ENCODE measurements at places on chromosomes 4 and X.

- DNase-seq: no peak
Measured at GRCh38 chr4:55338486-55338885, 7.6 kb upstream of the SRD5A3 start.

DNA sequence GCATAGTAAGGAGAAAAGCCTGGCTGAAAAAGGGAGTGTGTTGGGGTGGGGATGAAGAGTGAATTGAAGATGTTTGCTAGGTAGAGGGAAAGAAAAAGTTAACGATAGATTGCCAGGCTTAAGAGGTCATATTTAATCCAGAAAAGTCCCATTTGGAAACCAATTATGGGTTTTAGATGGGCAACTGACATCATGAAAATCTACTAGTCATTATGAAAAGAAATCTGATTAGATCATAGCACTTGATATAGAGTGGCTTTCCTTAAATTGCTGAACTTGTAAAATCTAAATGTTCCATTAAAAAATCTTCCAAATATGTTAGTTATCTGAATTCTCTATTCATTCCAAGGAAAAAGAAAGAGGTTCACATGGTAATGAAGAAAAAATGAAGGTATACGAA, 37.5 kb upstream of the IL21 start:
- no peak for DNase-seq

GRCh38 chr4:111712093-111712677, 433.1 kb upstream of the FAM241A start:
- DNase-seq: no peak

GRCh38 chr4:165874791-165875371, 1.8 kb downstream of the TLL1 start:
- peak; percentile 21 for DNase-seq

DNA sequence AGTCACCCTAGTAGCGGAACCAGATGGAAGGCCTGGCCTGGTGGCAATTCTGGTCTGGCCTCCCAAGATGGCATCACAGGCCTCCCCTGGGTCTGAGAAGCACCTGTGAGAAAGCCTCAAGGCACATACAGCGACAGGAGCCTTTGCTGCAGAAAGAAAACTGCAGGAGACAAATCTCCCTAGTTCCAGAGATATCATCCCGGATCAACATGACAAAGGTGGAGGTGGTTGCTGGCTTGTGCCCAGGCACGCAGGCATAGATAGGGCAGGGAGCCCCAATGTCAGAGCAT, 93.6 kb downstream of the BCOR start:
- DNase-seq: no peak

DNA sequence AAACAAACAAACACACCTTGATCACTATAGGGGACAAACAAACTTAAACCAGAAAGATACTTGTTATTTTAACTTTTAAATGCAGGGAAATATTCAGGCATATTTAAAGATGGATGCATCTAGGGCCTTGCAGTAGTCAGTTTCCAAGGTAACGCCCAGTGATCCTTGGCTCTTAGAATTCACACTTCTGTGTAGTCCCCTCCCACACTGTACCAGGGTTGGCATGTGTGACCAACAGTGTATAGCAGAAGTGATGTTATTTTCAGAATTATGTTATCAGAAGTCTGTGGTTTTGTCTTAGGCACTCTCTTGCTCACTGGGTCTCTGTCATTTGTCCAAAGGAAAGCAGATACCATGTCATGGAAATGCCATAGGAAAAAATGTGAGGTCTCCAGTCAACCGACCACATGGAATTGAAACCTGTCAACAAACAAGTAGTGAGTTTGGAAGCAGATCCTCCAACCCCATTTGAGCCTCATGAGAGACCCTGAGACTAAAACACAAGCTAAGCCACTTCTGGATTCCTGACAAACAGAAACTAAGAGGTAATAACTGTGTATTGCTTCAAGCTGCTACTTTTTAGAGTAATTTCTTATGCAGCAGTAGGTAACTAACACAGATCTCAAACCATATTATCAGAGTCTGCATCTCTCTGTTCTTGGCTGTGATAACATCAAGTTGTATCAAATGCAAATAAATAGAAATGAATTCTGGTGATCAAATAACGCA, 670.3 kb downstream of the KCTD8 start:
- no peak for DNase-seq

GRCh38 chr4:5446595-5447226, 261.6 kb downstream of the EVC2 start:
- DNase-seq: no peak

DNA sequence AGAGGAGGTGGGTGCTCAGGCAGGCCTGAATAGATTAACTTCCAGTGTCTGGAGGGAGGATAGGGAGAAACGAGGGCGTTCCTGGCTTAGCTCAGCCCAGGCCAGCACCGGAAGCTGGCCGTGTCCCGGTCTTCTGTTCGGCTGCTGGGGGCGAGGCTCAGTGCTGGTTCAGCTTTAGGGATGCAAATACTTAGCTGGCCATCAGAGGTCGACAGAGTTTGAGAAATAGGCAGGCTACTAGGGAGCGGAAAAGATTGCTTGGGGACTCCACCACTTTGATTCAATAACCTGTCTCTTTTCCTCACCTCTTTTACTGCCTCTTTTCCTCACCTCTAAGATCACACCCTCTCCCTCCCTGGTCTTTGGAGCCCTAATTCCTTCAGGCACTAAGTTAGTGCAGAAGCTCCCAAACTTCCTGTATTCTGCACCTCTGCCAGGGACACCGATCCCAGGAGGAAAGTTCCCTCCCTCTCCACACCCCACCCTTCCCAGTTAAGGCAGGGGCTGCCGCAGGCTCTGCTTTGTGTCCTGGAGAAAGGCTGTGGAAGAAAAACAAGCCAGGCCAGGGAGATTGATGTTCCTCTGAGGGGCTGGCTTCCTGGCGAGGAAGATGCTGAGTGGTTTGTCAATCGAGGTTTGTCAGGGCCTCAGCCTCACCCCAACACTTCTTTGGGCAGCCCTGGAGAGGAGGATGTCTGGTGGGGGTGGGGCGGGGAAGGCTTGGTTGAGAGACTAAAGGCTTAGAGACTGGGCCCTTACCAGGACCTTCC, 6.0 kb upstream of the EFNB1 start:
- peak; percentile 60 for DNase-seq

- DNase-seq: no peak
Measured at GRCh38 chr4:43394976-43395375, 502.5 kb downstream of the GRXCR1 start.

GRCh38 chr4:8217246-8217511, 18.1 kb downstream of the SH3TC1 start:
- DNase-seq: no peak

DNA sequence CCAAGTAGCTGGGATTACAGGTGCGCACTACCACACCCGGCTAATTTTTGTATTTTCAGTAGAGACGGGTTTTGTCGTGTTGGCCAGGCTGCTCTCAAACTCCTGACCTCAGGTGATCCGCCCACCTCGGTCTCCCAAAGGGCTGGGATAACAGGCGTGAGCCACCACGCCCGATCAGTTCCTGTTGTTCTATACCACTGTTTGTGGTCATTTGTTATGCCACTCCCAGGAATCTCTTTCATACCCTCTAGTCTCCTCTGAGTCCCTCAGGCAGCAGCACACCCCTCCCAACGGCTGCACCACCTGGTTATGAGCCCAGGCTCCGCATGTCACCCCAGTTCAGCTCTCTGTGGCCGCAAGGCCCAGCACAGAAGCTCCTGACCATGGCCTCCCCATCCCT, 17.5 kb upstream of the CD99 start:
- no peak for DNase-seq

GRCh38 chr4:59597536-59598329, 1602.4 kb upstream of the ADGRL3 start:
- DNase-seq: no peak

- DNase-seq: peak; percentile 38
Measured at GRCh38 chr4:67393699-67394281, 151.5 kb downstream of the CENPC start.

DNA sequence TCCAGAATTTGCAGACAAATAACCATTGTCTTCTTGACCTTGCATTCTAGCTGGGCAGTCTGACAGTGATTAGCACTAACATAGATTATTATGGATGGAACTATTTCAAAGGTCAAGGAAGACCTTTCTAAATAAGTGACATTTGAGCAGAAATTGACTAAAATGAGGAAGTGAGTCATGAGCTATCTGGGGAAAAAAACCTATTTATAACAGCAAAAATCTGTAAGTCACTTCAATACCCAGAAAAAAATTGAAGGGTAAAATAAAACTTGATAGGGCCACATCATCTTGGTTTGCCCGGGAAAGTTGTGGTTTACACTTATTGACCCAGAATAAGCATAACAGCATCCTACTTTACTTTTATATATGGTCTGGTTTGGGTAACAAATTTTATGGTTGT, 414.6 kb upstream of the HS3ST1 start:
- no peak for DNase-seq

DNA sequence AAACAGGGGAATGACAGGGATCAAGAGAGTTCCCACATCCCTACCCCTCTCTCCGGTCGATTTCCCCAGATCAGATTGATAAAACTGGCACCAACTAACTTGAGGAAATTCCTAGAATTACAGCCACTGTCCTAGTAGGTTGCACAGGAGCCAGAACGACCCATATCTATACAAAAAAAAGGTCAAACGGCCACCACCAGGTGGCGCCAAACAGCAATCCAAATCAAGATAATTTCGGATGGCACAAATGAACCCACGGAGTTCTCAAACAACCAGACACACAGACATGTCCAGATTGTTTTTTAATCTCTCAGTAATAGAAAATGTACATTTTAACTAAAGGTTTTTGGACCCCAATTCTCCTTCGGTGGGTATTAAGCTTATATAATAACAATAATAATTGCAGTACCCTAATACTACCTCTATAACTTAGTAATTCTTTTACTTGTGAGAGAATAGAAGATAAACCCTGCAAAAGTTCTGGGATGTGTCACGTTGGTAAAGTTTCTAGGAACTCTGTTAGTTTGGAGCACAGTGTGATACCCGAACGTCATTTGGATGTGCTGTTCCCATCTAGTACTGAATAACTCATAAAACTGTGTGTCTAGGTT, 212.6 kb downstream of the SPOCK3 start:
- DNase-seq: peak; percentile 59
